ENCODE measurements at places on chromosomes 5 and 9.

DNA sequence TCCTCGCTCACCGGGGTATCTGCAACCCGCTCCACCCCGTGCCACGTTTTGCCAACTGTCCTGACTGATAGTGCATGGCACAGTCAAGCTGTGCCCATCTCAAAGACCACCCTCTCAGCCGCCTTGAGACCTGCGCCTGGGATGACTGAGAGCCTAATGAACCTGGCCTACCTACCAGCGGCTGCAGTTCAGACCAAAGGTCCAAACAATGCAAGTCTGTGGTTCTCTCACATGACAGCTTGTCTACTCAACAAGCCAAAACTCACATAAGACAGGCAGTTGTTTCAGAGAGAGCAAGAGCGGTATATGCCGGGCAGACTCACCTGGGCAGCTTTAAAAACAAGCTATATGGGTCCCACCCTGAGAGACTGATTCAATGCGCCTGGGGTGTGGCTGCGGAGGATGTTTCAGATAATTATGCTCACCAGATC is 70.5 kb downstream of the EPB41L4B start:
- H3K4me3 ChIP-seq, result no peak overlapping the region
- peaks cover 7% of the 10 kb centered on the region for H3K27me3 ChIP-seq
- no peak for DNase-seq
- H3K36me3 ChIP-seq, result no peaks in the 10 kb centered on the region
- no peaks in the 10 kb centered on the region for H3K4me1 ChIP-seq
- H3K27ac ChIP-seq, result no peak overlapping the region

DNA sequence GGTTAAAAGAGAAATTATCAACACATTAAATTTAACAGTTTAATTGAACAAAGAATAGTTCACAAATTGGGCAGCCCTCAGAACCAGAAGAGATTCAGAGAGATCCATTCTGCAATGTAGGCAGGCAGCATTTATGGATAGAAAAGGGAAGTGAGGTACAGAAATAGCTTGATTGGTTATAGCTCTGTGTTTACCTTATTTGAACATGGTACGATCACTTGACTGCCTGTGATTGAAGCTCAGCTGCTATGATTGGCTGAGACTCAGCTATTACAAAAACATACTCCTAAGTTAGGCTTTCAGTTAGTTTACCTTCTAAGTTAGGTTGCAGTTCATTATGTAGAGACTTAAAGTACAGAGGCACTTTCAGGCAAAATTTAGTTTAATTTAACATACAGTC is 7.3 kb downstream of the CNTRL start:
- H3K27me3 ChIP-seq, result no peaks in the 10 kb centered on the region
- no peak overlapping the region for H3K27ac ChIP-seq
- H3K36me3 ChIP-seq, result peaks cover 44% of the 10 kb centered on the region
- H3K4me1 ChIP-seq, result peaks cover 13% of the 10 kb centered on the region
- DNase-seq, result no peak
- H3K4me3 ChIP-seq, result no peak overlapping the region

- no peak overlapping the region for H3K27ac ChIP-seq
- DNase-seq, result peak; percentile 17
- H3K4me1 ChIP-seq, result peaks cover 36% of the 10 kb centered on the region
- H3K4me3 ChIP-seq, result no peak overlapping the region
These were observed 212.2 kb downstream of the FSTL4 start for GRCh38 chr5:133400120-133400519.

GRCh38 chr5:154109416-154110106 is 70.8 kb downstream of the MFAP3 start:
- no peaks in the 10 kb centered on the region for H3K36me3 ChIP-seq
- H3K4me1 ChIP-seq, result peaks cover 5% of the 10 kb centered on the region
- H3K27me3 ChIP-seq, result peaks cover 11% of the 10 kb centered on the region
- DNase-seq, result no peak
- no peak overlapping the region for H3K4me3 ChIP-seq
- H3K27ac ChIP-seq, result no peak overlapping the region

GRCh38 chr5:77828445-77828844 is 52.3 kb upstream of the TBCA start:
- no peak overlapping the region for H3K27ac ChIP-seq
- DNase-seq, result no peak
- no peak overlapping the region for H3K4me3 ChIP-seq
- H3K27me3 ChIP-seq, result peaks cover 40% of the 10 kb centered on the region

- H3K27ac ChIP-seq, result no peak overlapping the region
- H3K4me3 ChIP-seq, result no peak overlapping the region
- no peaks in the 10 kb centered on the region for H3K36me3 ChIP-seq
- no peak for DNase-seq
These were observed 34.0 kb downstream of the ZNF474 start for GRCh38 chr5:122163121-122164069.

DNA sequence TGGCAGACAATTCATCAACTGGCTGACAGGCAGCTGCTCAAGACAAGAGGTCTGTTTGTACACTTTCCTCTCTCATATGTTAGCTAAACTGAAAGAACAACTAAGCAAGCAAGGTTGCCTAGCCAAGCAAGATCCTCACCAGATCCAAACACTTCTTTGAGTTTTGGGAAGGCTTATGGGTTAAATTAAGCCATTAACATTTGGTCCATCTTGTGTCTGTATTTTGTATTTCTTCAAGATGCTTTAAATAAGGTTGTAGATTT is 170.4 kb upstream of the RAI14 start:
- no peaks in the 10 kb centered on the region for H3K36me3 ChIP-seq
- DNase-seq, result no peak
- H3K4me3 ChIP-seq, result no peak overlapping the region
- no peaks in the 10 kb centered on the region for H3K4me1 ChIP-seq
- peaks cover 21% of the 10 kb centered on the region for H3K27me3 ChIP-seq

DNA sequence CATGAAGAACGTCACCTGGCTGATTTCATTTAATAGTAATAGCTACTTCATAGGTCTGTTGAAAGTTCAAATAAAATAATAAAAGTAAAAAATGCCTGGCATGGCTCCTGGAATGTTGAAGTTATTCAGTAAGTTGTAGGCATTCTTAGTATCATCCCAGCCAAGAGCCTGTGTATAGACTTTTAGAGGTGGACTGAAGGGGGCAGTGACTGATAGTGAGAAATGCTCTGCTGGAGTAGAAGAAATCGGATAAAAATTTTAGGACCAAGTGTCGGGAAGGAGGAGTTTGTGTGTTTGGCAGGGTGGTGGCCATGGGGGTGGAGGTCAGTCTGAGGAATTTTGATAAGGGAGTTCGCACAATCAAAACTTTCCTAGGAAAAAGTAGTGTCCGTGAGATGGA is 3.6 kb downstream of the ZFP2 start:
- DNase-seq, result no peak
- H3K27ac ChIP-seq, result no peak overlapping the region
- no peaks in the 10 kb centered on the region for H3K27me3 ChIP-seq
- H3K4me1 ChIP-seq, result peaks cover 4% of the 10 kb centered on the region

DNA sequence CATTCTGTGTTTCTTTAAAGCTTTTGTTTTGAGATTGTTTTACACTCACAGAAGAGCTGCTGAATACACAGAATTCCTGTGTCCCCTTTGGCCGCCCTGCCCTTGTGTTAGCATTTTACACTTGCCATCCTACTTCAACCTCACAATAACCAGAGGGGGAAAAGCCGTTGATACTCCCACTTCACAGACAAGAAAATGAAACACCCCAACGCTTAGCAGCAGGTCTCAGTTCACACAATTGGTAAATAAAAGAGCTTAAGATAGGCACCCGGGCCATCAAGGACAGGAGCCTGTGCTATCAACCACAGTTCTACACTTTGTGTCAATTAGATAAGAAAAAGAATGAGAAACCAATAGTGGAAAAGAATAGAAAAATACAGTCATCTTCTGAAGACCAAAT is 178.0 kb downstream of the SYK start:
- H3K4me1 ChIP-seq, result no peaks in the 10 kb centered on the region
- no peak overlapping the region for H3K27ac ChIP-seq

DNA sequence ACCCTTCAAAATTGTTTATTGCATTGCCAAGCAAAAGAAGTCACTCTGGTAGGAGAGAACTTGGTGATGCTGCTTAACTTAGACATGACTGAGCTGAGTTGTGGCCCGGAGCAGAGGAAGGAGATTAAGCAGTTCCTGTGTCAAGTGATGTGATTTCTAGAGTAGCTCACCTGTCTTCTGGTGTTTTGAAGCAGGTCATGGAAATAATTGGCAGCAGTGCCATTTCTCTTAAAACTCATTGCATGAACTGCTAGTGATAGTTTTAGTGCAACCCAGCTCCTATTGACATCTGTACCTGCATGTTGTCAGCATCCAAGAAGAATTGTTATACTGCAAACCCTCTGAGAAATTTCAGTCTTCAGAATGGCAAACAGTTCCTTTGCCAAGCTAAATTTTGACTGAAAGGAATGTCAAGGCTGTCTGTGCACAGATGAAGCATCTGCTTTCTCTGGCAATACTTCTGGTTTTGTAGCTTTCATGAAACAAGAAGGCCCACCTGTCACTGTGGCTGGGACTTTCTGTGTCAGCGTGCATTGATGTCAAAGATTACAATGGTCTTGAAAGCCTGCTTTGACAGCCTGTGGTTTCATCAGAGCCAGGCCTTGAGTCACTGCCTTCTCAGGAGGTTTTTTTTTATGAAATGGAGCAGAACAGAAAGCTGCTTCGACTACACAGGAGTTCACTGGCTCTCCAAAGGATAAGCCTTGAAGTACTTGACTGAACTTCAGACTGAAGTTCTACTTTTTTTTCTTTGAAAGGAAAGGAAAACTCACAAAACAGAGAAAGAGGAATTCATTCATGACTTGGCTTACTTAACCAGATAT is 90.6 kb downstream of the RALGPS1 start:
- peaks cover 4% of the 10 kb centered on the region for H3K27me3 ChIP-seq
- H3K27ac ChIP-seq, result peak overlapping the region; percentile 76
- peak overlapping the region; percentile 30 for H3K4me3 ChIP-seq
- H3K36me3 ChIP-seq, result no peaks in the 10 kb centered on the region
- peaks cover 30% of the 10 kb centered on the region for H3K4me1 ChIP-seq
- peak; percentile 83 for DNase-seq

- H3K4me3 ChIP-seq, result no peak overlapping the region
- no peak for DNase-seq
- H3K4me1 ChIP-seq, result no peaks in the 10 kb centered on the region
- H3K27ac ChIP-seq, result no peak overlapping the region
- no peaks in the 10 kb centered on the region for H3K27me3 ChIP-seq
These were observed 239.7 kb downstream of the HSPA4 start for GRCh38 chr5:133291524-133291923.

GRCh38 chr9:21777701-21778100 is 24.7 kb upstream of the MTAP start:
- H3K36me3 ChIP-seq, result no peaks in the 10 kb centered on the region
- peak; percentile 44 for DNase-seq
- no peak overlapping the region for H3K27ac ChIP-seq
- peaks cover 4% of the 10 kb centered on the region for H3K4me1 ChIP-seq

- H3K27me3 ChIP-seq, result no peaks in the 10 kb centered on the region
- H3K36me3 ChIP-seq, result no peaks in the 10 kb centered on the region
- H3K4me3 ChIP-seq, result no peak overlapping the region
- H3K27ac ChIP-seq, result no peak overlapping the region
These were observed 128.3 kb upstream of the C9orf72 start for GRCh38 chr9:27701587-27701986.

- no peak overlapping the region for H3K4me3 ChIP-seq
- H3K27me3 ChIP-seq, result no peaks in the 10 kb centered on the region
- H3K4me1 ChIP-seq, result no peaks in the 10 kb centered on the region
These were observed 162.6 kb downstream of the TAF11L14 start for GRCh38 chr5:17796757-17797396.

DNA sequence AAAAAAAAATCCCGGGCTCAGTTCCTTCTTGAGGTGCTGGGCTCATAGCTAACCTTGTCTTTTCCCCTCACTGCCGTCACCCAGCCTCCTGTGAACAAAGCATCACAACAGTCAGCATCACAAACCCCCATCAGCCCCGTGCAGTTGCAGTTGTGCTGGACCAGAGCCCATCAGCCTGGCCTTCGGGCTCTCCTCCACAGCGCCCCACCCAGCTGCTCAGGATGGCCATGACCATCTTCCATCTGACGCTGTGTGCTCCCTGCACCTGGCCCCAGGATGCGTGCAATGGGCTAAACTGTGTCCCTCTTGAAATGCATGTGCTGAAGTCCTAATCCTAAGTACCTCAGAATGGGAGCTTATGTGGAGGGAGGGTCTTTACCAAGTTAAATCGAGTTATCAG is 48.1 kb downstream of the NSUN2 start:
- peaks cover 3% of the 10 kb centered on the region for H3K4me1 ChIP-seq
- H3K36me3 ChIP-seq, result no peaks in the 10 kb centered on the region
- no peak for DNase-seq
- H3K27me3 ChIP-seq, result peaks cover 52% of the 10 kb centered on the region

Data from activated CD8-positive, alpha-beta T cell treated with anti-CD3 and anti-CD28 coated beads, Interleukin-2, amount 10 ng/mL, durations not matched to agents 7 days and 5 days (primary cell).